CD8-positive, alpha-beta memory T cell (primary cell): ENCODE measurements at places on chromosomes 4 and X.

DNA sequence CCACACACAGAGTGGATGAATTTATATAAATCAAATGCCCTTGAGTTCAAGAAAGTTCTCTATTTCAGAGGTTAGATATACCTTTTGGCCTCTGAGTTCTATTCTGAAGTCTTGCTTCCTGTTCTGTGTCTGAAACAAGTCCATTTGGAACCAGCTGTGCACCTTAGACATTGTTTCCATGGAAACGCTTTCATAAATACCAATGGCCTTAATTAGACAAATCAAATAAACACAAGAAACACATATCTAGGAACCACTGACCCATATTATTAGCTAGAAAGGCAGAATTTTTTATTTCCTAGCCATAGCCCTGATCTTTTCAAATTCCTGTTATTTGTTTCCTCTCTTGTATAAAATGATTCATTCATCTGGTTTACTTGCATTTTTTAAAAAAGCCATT, 8.4 kb upstream of the C4orf54 start:
- no peak for DNase-seq

DNA sequence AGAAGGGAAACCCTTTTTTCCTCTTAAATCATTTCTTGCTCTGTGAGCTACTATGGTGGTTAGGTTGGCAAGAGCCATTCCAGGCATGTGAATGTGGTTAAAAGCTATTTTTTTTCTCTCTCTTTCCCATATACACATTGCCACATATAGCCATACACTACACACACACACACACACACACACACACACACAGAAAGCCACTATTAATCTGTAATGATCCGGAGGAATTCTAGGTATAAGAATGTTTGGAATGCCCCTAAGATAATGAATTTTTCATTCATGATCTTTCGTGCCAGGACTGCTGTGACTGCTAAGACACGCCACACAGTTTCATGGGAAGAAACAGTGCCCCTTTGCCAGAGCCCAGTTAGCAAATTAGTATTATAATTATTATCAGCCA, 21.8 kb upstream of the TLL1 start:
- DNase-seq, result no peak

- no peak for DNase-seq
Observed at GRCh38 chrX:63013549-63013948, 337.6 kb downstream of the SPIN4 start.

DNA sequence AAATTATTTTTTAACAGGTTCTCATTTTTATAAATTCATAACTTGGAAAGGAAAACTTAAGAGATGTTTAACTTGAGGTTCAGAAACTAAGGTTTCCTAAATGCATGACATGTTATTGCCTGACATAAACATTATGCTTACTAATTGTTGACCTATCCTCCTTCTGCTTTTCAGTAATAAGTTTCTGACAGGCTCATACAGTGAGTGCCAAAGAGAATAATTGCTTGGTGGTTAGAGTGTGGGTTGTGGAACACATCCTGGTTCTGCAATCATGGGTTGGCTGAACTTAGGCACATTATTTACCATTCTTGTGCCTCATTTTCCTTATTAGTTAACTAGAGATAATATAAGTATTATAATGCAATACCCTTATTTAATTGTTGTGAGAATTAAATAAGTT, 56.5 kb downstream of the BMPR1B start:
- DNase-seq, result no peak

GRCh38 chr4:7472442-7473013, 37.8 kb upstream of the PSAPL1 start:
- no peak for DNase-seq

- DNase-seq, result no peak
Observed at GRCh38 chr4:10747186-10747585, 62.6 kb upstream of the CLNK start.

DNA sequence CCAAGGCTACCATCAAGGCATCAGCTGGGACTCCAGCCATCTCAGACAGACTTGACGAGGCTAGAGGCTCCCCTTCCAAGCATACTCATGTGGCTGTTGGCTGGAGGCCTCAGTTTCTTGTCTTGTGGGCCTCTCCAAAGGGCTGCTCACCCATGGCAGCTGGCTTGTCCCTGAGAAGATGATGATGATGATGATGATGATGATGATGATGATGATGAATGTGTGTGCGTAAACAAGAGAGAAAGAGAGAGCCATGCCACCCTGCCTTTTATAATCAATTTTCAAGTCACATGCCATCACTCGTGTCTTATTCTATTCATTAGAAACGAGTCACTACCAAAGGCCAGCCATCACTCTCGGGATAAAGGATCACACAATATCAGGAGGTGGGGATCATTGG, 60.5 kb upstream of the ADGRG2 start:
- DNase-seq, result no peak

DNA sequence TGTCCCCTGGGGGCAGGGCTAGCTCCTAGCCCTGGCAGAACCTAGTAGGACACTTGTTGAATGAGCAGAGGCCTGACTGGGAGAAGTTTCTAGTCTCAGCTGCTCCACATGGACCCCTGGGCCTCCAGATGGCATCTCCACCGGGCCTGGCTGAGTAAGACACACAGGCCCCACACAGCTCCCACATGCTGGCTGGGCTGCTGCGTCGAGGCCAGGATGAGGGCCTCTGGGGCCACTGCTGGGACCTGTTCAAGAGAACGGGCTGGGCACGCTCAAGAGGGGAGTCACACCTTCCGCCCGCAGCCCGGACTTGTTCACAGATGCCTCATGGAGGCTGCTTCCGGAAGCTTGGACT, 4.2 kb upstream of the HGFAC start:
- no peak for DNase-seq

DNA sequence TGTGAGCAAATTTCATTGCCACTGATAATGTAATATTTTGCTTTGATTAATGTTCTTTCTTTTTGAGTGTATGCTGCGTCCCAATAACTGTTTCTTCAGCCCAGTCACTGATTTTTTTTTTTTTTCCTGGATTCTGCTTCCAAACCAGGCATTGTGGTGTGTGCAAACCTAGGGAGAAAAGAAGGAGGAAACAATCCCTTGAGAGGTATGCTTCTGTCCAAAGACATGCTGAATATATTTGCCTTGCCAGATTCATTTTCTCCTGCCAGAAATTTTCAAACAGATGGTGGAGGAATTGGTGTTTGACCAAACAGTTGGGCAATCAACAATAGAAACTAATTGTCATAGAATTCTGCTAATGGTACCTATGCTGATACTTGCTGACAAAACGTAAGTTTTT, 753.6 kb downstream of the RPA4 start:
- DNase-seq, result no peak
